ENCODE measurements at places on chromosomes 5 and 9.

DNA sequence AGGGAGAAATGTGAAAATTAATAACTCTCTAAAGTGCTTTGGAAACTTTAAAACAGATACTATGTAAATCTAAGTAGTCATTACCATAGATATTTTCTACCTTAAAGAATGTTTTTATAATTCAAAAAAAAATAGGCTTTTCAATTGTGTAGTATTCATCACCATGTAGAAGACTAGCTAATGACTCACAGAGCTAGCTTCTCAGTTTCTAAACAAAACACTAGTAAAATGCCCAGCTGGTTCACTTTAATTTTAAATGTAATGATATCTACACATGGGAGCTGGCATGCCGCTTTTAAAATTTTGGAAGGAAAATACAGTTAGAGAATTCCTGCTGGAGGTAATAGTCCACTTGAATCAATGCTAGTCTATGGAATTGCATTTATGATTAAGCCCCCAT is 509.8 kb downstream of the CSNK1G3 start:
- DNase-seq: peak; percentile 4

- peak; percentile 24 for DNase-seq
Measured at GRCh38 chr9:84146893-84147710, 166.5 kb downstream of the RMI1 start.

GRCh38 chr5:89303033-89303480 is 420.1 kb upstream of the MEF2C start:
- no peak for DNase-seq

DNA sequence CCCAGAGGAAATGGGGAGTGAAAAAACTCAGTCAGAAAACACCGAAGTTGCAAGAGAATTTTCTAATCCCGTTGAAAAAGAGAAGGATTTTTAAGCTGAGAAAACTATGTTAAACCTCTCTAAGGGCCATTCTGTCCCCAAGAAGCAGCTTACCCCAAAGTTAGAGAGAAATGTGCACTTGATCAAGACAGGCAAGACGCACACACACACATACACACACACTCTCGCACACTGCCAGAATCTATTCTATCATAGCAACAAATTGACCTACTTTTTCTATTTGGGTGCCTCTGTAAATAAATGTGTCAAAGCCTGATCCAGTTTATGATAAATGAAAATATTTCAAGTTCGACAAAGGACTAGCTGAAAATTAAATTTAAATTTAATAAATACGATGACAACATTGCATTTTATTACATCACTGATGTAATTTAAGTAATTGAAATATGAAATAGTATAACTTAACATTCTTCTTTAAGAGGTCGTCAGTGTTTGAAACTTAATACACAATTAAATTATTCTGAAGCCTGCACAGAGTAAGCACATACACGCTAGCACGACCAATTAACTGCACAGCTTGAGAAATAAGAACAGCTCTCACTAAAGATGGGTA is 5.9 kb downstream of the NFIL3 start:
- DNase-seq: no peak

GRCh38 chr9:77981332-77981731 is 50.3 kb downstream of the GNAQ start:
- no peak for DNase-seq

DNA sequence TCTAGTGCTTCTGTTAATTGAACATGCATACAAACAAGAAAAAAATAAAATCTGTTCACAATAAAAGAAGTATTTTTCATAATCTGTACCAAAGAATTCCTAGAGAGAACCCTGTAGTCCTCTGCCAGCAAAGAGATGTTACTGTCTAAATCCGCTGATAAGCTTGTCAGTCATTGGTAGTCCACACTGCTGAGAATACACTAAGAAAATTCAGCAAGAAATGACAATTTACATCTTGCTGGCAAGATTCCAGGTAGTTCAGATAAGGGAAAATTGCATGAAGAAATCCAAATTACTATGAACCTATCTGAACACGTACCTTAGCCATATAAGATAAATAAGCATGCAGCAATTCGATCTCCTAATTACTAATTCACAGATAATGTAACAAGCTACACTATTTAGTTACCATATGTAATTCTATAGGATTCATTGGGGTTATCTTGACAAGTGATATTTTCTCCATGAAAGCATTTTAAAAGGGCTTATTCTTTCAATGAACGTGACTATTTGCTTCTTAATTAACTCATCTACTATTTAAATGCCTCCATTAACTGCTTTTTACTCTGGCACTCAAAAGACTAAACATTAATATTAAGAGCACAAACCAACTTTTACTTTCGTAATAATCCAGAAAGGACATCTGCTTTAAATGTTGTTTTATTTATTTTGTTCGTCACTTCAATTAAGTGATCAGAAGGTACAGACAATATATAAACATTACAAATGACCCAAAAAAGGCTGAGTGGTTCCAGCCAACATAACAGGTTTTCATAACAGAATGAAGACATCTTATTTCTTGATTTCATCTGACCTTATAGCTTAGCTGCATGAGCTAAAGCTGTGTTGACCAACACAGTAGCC is 9.7 kb downstream of the MPDZ start:
- DNase-seq: no peak

DNA sequence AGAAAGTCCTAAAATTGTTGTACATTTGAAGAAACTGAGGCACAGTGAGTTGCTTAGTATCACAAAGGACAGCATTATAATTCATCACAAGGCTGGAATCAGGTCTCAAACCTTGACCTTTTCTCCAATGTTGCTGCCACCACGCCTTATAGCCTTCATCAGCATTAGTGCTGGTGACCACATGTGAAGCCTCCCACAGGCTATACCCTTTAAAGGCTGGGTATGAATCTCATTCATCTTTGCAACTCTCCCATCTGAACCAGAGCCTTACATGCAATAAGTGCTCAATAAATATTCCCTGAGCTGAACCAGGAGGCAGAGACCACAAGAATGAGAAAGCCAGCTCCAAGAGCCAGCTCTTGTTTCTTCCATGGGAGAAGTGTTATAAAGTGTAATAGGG is 104.7 kb downstream of the SPOCK1 start:
- no peak for DNase-seq

DNA sequence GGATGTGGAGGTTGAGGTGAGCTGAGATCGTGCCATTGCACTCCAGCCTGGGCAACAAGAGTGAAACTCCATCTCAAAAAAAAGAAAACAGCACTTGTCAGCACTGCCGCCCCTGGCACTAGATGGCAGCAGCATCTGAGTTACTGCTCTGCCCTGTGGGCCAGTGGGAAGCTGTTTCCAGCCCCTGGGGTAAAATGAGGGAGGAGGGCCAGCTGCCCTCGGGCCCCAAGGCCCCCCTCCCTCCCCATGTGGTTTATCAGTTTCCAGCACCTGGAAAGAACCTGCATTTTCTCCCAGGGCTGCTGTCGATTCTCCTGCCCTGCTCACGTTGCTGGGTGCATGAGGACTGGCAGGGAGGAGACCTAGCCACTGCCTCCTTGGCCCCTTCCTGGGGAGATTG is 13.2 kb upstream of the CEL start:
- DNase-seq: peak; percentile 24

DNA sequence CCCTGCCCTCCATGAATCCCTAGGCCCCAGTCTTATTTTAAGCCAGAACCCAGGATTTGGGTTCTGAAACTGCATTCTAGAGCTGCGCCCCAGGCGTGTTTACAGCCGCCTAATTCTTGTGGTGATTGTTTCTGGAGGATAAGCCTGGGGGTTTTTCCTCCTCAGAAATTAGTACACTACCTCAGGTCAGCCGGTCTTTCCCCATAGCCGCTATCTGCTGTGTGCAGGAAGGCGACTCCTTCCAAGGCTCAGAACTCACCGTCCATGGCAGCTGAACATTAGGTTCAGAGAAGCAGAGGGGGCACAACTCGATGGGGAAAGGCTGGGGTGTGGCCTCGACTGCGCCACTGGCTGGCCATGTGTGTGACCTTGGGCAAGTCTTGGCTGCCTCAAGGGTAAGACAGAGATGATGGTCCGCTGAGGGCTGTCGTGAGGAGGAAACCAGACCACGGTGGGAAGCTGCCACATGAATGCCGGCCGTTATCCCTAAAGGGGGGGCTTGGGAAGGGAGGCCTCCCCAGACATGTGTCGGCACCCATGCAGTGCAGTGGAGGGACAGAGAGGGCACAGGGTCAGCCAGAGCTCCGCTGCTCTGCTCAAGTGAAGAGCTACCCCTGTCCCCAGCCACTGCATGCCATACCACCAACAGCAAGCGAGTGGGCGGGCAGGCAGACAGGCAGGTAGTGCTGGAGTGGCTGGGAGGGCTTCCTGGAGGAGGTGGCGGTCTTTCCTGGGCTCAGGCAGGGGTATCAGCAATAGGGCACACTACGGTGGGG is 28.9 kb downstream of the SHB start:
- peak; percentile 51 for DNase-seq

- DNase-seq: no peak
Measured at GRCh38 chr9:108835831-108836230, 20.0 kb downstream of the ACTL7B start.

GRCh38 chr5:117713585-117714198 is 1139.1 kb upstream of the SEMA6A start:
- peak; percentile 17 for DNase-seq

GRCh38 chr9:106934442-106935238 is 71.7 kb downstream of the ZNF462 start:
- DNase-seq: no peak

DNA sequence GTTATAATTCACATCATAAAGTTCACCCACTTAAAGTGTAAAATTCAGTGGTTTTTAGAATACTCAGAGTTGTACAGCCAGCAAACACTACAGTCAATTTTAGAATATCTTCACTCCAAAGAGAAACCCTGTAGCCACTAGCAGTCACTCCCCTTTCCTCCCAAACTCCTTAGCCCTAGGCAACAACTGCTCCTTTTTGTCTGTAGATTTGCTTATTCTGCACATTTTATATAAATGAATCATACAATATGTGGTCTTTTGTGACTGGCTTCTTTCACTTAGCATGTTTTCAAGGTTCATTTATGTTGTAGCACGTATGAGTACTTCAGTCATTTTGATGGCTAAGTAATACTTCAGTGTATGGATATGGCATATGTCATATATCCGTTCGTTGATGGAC is 38.7 kb downstream of the TGFBR1 start:
- DNase-seq: no peak

GRCh38 chr9:126397056-126397455 is 70.4 kb downstream of the MVB12B start:
- no peak for DNase-seq

- DNase-seq: no peak
Measured at GRCh38 chr5:89595056-89595455, 712.1 kb upstream of the MEF2C start.

DNA sequence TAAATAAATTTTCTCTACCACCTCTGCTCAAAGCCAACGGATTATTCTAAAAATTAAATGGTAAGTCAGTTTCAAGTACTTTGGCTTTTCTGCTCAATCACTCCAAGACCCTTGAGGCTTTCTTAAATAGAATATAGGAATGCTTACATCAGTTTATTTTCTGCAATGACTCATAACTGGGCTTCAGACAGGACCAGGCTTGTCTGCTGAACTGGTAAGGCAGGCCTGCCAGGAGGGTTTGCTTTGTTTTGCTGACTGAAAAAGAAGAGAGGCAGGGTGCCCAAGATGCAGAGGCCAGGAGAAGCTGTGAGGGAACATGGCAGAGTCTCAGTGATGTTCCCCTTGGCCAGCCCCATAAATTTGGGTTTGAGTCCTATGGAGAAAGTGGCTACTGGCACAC is 60.3 kb upstream of the EPB41L4A start:
- peak; percentile 13 for DNase-seq

GRCh38 chr9:13487071-13487470 is 207.6 kb upstream of the MPDZ start:
- no peak for DNase-seq

DNA sequence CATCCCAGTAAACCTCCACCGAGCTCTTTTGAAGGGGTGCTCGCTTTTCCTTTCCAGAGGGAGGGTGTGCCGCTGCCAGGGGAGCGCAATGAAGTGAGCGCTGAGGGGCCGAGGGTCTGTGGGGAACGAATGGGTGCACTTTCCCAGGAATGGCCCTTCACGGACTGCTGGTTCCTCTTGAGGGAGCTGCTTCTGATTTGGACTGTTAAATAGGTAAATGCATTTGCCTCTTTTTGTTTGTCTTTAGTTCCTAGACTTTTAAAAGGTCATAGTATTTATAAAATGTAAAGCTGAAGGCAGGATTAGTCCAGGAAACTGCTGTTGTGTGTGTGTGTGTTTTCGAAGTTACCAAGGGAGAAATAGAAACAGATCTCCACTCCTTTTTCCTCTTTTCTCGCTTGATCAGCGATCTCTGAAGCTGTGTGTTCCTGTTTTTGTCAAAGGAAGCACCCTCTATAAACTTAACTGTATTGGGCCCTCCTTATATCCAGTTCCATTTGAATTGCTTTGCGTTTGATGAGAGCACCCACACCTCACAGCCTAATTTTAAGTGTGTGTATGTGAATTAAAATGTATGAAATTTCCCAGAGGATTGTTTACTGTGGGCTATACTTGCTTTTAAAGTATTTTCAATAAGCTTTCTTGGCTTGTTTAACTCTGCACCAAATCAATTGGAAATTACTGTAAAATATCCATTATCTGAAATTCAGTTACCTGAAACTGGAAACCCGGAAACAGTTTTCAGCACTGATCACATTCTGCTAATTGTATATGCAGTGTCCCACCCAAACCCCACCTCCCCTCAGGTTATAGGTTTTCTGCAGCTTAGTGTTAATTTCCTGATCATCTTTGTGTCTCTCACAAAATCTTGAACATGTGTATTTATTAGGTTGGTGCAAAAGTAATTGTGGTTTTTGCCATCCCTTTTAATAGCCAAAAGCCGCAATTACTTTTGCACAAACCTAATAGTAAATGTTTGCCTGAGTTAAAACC is 966 bp downstream of the SNX2 start:
- peak; percentile 19 for DNase-seq

DNA sequence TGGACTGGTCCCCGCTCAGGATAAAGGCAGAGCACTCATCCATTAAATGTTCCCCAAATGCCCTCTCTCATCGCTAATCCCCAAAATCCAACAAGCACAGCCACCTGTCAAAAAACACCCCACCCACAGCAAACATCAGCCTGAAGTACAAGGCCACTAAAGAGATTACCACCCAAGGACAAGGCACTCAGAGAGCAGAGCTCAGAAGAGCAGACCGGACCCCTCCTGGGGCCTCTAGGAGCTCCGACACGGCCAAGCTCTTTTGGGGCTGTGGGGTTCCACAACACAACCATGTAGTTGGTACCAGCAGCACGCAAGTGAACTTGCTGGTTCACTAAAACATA is 9.8 kb downstream of the VDAC1 start:
- no peak for DNase-seq

DNA sequence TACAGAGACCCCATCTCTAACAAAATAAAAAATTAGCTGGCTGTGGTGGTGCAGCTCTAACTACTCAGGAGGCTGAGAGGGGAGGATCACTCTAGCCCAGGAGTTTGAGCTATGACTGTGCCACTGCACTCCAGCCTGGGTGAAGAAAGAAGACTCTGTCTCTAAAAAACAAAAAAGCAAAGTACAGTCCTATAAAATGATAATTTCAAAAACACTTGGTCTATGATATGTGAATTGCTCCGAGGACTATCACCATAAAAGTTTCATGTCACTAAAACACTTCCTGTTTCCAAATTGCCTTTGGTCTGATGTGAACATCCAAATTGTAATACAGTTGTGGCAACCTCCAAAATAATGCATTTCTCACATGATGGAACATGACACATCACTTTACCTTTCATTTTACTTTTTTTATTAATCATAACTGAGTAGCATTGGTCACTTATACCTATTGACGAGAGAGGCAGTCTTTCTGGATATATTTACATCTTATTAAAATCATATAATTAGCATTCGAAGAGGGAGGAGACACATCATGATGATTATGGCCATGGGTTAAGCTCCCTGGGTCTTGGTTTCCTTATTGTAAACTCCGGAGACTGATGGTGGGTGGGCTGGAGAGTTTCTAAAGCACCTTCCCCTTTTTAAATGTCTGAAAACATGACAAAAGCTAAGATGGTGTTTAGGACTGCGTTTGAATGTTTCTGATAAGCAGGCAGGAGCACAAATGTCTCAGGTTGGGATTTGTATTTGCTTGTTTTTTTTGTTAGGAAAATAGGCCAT is 25.8 kb upstream of the CD180 start:
- DNase-seq: no peak

Data from fibroblast of villous mesenchyme (primary cell).